Fibroblast of skin of left quadriceps (primary cell): ENCODE measurements at places on chromosomes 5 and 9.

DNA sequence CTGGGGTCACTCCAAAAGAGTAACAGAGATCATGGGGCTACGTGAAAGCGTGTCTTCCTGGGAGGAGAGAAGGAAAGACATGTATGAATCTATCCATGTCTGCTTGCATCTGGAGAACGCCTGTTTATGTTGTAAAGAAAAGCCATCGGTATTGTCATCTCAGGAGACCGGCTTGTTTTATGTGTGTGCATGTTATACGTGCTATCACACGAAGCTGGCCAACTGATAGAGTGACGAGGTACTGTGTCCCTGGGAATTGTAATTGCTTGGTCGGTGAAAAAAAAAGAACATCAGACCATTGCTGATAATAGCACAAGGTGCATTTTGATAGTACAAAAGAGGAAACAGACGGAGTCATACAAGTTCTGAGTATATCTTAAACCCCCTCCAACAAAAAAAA, 370 bp upstream of the CDH6 start:
- no peak for DNase-seq

DNA sequence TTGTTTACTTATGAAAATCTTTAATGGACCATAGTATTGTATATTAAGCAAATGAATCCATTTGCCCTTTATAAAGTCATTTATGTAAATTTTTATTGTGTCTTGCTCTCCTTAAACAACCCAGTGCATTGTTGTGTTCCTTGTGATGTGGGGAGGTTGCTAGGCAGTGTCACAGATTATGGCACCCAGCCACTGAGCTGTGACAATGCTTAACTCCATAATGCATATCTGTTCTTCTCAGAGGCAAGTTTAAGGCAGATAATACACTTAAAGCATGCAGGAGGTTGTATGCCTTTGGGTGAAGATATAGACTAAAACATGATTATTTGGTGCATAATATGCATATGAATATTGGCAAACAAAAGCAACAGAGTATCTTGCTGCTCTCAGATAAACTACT, 269.6 kb upstream of the RIOK2 start:
- DNase-seq: no peak

DNA sequence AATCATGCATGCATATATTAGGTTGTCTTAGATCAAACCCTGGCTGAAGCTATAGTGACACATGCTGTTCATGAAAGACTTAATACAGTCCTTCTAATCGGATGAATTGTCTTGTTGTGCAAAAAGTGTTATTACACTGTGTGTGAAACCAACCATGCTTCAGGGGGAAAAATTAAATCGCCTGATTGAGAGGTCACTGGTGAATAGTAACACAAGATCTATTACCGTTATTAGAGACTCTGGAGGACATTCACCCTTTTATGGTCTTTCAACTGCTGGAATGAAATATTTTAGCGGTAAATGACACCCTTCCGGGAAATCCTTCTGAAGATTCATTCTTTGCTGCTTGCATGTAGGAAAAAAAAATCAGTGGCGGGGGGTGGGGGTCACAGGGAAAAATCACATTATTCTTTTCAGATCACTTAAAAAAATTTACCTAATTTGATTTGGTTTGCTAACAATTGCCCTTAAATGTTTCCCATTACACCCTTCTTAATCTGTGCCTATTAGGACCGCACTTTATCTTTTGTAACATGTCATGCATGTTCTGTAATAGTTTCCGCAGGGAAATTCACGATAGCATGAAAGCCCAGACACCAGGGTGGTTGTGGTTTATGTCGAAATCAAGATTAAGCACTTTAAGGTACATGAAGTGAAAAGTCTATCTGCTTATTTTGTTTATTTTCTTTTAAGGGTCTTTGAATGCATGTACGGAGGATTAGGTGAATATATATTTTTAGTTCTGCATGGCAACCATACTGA, 120.6 kb downstream of the FOCAD start:
- no peak for DNase-seq

GRCh38 chr5:171484460-171484899, 65.0 kb downstream of the FGF18 start:
- no peak for DNase-seq

- no peak for DNase-seq
Observed at GRCh38 chr9:70945301-70945700, 176.1 kb downstream of the TRPM3 start.

DNA sequence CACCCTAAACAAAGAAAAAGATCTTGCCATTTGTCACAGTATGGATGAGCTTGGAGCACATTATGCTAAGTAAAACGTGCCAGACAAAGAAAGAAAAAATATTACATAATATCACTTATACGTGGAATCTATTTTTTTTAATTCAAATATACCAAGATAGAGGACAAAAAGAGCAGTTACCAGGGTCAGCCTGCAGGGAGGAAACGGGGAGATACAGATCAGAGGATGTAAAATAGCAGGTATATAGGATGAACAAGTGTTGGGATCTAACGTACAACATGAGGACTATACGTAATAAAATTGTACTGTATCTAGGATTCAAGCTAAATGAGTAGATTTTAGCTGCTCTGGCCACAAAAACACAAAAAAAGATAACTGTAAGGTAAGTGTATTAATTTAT, 247.5 kb downstream of the TMEM161B start:
- no peak for DNase-seq

DNA sequence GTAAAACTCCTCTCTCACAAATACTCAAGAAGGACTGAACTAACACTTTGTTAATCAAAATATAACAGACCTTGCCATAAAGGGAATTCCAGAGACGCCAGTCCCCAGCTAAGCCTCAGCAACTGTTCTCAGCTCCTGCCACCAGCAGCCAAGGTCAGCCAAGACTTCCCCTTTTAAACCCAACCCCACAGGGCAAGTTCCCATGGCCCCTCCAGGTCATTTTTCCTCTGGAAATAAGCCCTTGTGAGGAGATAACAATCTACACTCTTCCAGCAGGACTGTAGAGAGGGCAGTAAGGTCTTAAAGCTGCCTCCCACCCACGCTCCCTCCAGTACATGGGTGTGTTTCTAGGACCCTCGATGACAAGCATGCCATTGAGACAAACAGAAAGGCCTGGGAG, 78.3 kb downstream of the DPYSL3 start:
- DNase-seq: no peak

- no peak for DNase-seq
Observed at GRCh38 chr5:5978501-5979376, 399.6 kb downstream of the MED10 start.

GRCh38 chr9:33510262-33511183, 13.5 kb upstream of the ANKRD18B start:
- DNase-seq: no peak

- no peak for DNase-seq
Observed at GRCh38 chr5:96474073-96474472, 41.0 kb upstream of the PCSK1 start.

- no peak for DNase-seq
Observed at GRCh38 chr5:36447776-36448175, 146.1 kb upstream of the RANBP3L start.

GRCh38 chr5:14998491-14998890, 126.9 kb upstream of the ANKH start:
- no peak for DNase-seq

- DNase-seq: no peak
Observed at GRCh38 chr5:127077366-127077765, 4.1 kb upstream of the C5orf63 start.

- DNase-seq: peak; percentile 55
Observed at GRCh38 chr9:37104183-37104889, 16.0 kb upstream of the ZCCHC7 start.

GRCh38 chr5:178165581-178165980, 11.9 kb upstream of the NHP2 start:
- no peak for DNase-seq

- no peak for DNase-seq
Observed at GRCh38 chr5:71666321-71666720, 52.8 kb upstream of the CARTPT start.

DNA sequence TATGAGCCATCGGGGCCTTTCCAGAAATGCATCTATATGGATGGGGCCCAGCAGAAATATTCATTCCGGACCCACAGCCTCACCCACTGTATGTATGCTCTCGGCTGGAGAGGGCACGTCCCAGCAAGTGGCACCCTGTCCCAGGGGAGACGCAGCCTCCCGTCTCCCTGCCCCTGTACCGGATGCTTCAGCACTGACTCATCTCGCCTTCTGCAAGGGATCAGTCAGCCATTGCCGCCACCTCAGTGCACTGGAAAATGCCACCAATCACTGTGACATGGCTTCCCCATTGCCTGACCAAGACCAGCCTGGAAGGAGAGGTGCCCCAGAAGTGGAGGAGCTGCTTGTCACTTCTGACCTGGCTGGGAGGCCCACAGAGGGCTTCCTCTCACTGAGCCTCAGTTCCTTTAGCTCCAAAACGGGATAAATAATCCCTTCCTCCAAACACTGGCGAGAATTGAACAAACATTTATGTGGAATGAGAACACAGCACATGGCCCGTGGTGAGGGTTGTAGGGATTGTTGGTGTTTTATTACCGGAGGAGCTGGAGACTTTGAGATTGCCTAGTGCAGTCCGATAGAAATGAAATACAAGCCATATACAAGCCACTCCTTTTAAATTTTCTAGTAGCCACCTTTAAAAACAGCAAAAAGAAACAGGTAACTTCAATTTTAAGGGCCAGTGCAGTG, 43.9 kb upstream of the ORM1 start:
- no peak for DNase-seq

GRCh38 chr5:103224118-103224893, 34.3 kb upstream of the MACIR start:
- DNase-seq: peak; percentile 36

DNA sequence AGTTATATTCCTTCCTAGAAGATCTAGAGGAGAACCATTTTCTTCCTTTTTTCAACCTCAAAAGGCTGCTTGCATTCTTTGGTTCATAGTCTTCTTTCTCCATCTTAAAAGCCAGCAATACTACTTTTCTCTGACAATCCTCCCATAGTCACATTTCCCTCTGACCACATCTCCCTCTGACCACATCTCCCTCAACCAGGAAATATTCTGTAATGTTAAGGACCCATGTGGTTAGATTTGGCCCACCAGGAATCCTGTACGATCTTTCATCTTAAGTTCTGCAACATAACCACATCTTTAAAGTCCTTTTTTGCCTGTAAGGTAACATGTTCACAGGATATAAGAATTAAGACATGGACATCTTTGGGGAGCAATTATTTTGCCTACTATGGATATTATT, 179.4 kb upstream of the SPEF2 start:
- no peak for DNase-seq

DNA sequence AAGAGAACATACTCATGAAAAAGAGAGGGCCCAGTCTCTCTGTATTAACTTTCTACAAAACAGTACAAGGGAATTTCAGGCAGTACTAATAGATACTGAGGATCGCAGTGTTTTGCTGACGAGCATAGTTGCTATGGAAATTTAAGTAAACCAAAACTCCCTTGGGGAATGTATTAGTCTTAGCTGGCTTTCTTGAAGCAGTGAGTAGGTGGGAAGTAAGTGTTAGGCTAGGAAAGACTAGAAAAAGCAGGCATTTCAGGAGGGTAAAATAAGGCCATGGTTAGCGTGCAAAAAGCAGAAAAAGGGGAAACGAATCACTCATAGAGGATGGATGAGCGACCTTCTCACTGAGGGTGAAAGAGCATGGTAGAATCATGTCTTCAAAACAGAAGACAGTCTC, 84.3 kb upstream of the ACTBL2 start:
- peak; percentile 23 for DNase-seq
